Stimulated activated CD4-positive, alpha-beta T cell treated with anti-CD3 and anti-CD28 coated beads, Interleukin-2, amount 100 ng/mL, for 24 hours (primary cell): ENCODE measurements at places on chromosomes 3 and 15.

- no peak for DNase-seq
Observed at GRCh38 chr3:87329065-87329464, 52.7 kb upstream of the POU1F1 start.

DNA sequence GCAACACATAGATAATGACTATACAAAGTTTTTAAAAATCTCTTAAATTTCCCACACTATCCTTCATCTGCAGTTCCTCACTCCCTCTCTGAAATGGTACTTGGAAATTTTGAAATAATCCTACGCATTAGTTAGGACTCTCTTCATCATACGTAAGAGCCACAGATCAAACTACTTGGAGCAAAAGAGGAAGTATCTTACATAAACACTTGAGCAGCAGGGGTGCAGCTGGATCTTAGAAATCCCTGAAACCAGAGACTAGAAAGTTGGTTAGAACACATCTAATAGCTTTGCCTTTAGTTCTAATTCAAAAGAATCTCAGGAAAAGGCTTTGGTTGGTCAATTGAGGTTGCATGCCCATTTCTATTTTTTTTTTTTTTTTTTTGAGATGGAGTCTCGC, 38.8 kb upstream of the ZNF445 start:
- DNase-seq, result no peak

- DNase-seq, result no peak
Observed at GRCh38 chr3:128021768-128022372, 30.4 kb upstream of the SEC61A1 start.

DNA sequence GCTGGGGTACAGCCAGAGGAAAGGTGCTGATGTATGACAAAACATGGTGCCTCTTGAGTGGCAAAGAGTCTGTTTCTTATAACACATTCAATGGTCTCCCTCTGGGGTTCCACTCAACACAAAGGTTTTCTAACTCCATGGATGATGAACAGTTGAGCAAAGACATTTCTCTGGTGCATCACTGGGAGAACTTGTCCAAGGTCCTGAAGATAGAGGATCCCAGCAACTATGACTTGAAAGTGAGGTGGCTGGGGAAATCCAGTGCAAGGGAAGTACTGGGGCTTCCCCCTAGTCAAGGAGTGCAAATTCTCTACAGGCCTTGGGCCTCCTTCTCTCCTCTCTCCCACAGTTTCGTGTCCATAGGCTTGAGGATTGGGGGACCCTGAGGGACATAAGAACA, 431.1 kb downstream of the WDR72 start:
- DNase-seq, result no peak
